ENCODE measurements at places on chromosomes 6 and 20. TPM values are rescaled to one million over a fixed set of nuclear protein-coding genes. Genes with fewer than 3 reads are reported as not detected.

MLIP gene
- 0.32 TPM for total RNA-seq

KIFC1 gene
- 0.14 TPM for total RNA-seq

GRCh38 chr6:15287670-15288375, 42.0 kb downstream of the JARID2 start:
- H3K4me1 ChIP-seq = peaks cover 12% of the 10 kb centered on the region
- no peak for DNase-seq
- H3K4me3 ChIP-seq = no peak overlapping the region
- H3K36me3 ChIP-seq = no peaks in the 10 kb centered on the region
- H3K27me3 ChIP-seq = no peaks in the 10 kb centered on the region

DNA sequence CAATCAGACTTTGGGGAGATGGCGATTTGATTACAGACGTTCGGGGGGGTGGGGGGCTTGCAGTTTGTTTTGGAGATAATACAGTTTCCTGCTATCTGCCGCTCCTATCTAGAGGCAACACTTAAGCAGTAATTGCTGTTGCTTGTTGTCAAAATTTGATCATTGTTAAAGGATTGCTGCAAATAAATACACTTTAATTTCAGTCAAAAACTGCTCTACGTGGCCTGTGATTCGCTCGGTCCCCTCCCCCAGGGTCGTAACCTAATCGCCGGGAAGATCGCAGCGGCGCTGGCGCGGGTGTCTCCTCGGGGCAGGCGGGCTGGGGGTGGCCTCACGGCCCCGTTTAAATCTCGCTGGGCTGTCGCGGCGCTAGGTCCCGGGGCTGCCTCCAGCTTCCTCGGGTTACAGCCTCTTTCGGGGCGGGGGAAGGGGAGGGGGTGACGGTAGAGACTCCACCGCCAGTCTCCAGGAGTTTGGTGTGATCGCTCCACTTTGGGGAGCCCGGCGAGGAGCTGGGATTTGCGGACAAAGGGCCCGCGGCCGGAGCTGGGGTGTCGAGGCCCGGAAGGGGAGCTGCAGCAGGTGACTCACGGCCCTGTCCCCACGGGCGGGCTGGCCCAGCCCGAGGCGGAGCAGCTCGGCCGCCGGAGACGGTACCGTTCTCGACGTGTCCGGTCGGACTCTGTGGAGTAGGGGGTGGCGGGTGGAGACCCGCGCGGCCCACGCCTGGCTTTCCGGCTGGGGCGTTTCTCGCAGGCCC, 4.2 kb downstream of the FOXC1 start:
- H3K36me3 ChIP-seq = no peaks in the 10 kb centered on the region
- H3K4me1 ChIP-seq = no peaks in the 10 kb centered on the region
- no peak for DNase-seq

GRCh38 chr6:9484686-9485085, 930.2 kb downstream of the TFAP2A start:
- no peaks in the 10 kb centered on the region for H3K36me3 ChIP-seq
- H3K4me1 ChIP-seq = no peaks in the 10 kb centered on the region
- H3K4me3 ChIP-seq = no peak overlapping the region
- no peak for DNase-seq
- no peak overlapping the region for H3K27ac ChIP-seq

DNA sequence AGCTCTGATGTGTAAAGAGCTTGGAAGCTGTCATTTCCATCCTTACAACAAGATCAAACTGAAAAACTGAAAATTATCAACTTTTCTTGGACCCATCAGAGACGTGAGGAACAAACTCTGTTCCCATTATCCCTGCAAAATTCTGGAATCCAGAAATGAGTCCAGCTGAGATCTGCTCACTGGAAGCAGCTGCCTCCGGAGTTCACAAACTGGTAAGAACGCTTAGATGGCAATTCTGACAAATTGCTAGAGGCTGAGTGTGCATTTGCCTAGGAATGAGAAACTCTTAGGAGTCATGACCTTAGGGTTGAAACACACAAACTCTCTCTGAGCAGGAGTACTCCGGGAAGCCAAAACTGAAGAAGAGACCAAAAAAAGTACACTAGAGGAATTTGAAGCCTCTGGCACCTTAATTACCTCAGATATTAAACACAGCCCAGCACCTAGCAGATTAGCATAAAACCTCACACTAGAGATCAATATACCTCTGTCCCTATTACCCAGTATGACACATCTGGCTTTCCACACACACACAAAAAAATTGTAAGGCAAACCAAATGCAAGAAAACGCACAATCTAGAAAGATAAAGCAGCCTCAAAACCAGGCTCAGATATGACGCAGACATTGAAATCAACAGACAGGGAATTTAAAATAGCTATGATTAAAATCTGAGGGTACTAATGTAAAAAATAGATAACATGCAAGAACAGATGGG, 233.5 kb upstream of the SGK1 start:
- no peak overlapping the region for H3K4me3 ChIP-seq
- no peak for DNase-seq

DNA sequence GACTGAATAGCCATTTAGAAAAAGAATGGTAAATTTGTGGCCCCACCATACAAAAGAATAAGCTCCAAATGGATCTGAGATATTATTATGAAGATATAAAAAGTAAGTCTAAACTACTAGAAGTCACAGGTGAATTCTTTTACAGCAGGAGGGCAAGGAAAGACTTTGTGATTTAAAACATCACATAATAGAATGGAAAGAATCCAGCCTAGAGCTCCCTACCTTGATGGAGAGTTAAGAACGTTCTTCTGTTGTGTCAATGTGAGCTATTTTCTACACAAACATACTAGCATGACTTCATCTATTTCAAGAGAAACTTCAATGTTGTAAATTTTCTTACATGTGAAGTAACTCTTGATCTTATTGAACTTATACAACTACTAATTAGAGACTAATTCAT, 100.0 kb upstream of the NRSN1 start:
- no peak for DNase-seq
- no peaks in the 10 kb centered on the region for H3K27me3 ChIP-seq
- H3K4me3 ChIP-seq = no peak overlapping the region
- H3K27ac ChIP-seq = no peak overlapping the region
- H3K4me1 ChIP-seq = no peaks in the 10 kb centered on the region

- no peak overlapping the region for H3K4me3 ChIP-seq
- no peaks in the 10 kb centered on the region for H3K4me1 ChIP-seq
- DNase-seq = no peak
- H3K27me3 ChIP-seq = no peaks in the 10 kb centered on the region
- no peak overlapping the region for H3K27ac ChIP-seq
- no peaks in the 10 kb centered on the region for H3K36me3 ChIP-seq
Observed at GRCh38 chr6:137316626-137317025, 97.4 kb upstream of the IFNGR1 start.

GRCh38 chr6:35782424-35782823, 1.6 kb downstream of the CLPSL1 start:
- no peak overlapping the region for H3K27ac ChIP-seq
- H3K4me3 ChIP-seq = no peak overlapping the region
- H3K4me1 ChIP-seq = no peaks in the 10 kb centered on the region
- peak; percentile 51 for DNase-seq
- no peaks in the 10 kb centered on the region for H3K36me3 ChIP-seq
- no peaks in the 10 kb centered on the region for H3K27me3 ChIP-seq

- no peaks in the 10 kb centered on the region for H3K36me3 ChIP-seq
- no peaks in the 10 kb centered on the region for H3K27me3 ChIP-seq
- DNase-seq = no peak
Observed at GRCh38 chr6:167579806-167580618, 246.7 kb upstream of the AFDN start.

DNA sequence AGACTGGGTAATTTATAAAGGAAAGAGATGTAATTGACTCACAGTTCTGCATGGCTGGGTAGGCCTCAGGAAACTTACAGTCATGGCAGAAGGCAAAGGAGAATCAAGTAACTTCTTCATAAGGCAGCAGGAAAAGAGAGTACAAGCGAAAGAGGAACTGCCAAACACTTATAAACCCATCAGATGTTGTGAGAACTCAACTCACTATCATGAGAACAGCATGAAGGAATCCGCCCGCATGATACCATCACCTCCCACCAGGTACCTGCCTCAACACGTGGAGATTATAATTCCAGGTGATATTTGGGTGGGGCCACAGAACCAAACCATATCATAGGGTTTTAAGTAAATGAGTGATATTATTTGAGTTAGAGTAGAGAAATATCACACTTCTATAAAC, 189.3 kb downstream of the TSHZ2 start:
- no peaks in the 10 kb centered on the region for H3K36me3 ChIP-seq
- DNase-seq = no peak
- H3K4me1 ChIP-seq = no peaks in the 10 kb centered on the region
- H3K4me3 ChIP-seq = no peak overlapping the region
- no peak overlapping the region for H3K27ac ChIP-seq

MRPL14 gene
- 15.0 TPM for total RNA-seq

- H3K4me3 ChIP-seq = no peak overlapping the region
- DNase-seq = no peak
- H3K4me1 ChIP-seq = no peaks in the 10 kb centered on the region
- no peaks in the 10 kb centered on the region for H3K36me3 ChIP-seq
Observed at GRCh38 chr6:144895313-144896278, 610.5 kb downstream of the UTRN start.

DNA sequence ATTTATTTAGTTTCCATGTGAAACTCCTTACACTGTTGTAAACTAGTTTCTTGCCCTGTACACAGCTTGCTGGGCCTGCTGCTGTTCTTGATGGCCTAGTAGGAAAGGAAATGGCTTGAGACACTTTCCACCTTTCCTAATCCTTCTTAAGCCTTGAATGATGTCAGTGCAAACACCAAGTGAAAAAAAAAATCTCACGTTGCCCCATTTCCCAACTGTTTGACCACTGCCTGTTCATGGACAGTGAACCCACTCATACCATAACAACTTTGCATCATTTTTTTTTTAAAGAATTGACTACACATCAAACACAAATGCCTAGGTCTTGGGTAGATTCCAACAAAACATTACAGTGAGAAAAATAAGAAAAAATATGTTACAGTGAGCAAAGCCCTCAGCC, 653.6 kb upstream of the FLRT3 start:
- H3K4me1 ChIP-seq = no peaks in the 10 kb centered on the region
- no peaks in the 10 kb centered on the region for H3K27me3 ChIP-seq

All from pancreas (tissue), 10 donors.